NCI-H1092 treated with DMSO at 0.1 percent for 48 hours (cell line): ENCODE measurements at places on chromosomes 1 and 21.

DNA sequence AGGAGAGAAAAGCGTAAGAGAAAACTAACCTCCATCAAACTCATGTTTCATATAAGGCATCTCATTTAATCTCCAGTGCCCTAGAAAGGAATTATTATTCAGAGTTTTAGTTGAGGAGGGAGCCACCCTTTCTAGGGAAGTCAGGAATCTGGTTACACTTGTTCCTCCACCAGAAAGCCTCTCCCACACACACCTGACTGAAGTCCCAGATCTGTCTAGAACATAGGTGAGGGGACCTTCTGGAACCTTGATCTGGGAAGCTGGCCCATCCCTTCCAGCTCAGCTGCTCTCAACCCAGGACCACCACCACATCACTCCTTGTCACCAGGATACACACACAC, 1.9 kb upstream of the DENND2D start:
- no peak for DNase-seq

DNA sequence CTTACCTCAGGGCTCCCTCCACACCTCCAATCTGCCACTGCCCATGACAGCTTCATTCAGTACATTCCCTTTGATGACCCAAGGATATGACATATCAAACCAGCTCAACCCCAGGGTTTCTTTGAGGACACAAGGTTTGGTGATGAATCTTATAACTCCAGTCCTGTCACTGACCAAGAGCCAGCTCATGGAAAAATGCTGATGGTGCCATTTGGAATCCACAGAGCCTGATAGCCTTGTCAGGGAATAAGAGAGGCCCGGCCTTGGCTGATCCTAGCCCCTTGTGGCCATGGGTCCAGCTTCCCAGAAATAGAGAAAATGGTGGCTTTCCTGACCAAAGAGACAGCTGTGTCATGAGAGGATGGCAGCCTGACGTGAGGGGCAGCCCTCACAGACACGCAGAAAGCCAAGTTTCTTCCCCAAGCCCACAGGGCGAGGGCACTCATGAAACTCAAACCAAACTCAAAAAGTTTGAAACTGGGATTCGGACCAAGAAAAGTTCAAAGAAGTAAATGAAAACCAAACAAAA, 75.4 kb downstream of the SH3BGR start:
- no peak for DNase-seq

DNA sequence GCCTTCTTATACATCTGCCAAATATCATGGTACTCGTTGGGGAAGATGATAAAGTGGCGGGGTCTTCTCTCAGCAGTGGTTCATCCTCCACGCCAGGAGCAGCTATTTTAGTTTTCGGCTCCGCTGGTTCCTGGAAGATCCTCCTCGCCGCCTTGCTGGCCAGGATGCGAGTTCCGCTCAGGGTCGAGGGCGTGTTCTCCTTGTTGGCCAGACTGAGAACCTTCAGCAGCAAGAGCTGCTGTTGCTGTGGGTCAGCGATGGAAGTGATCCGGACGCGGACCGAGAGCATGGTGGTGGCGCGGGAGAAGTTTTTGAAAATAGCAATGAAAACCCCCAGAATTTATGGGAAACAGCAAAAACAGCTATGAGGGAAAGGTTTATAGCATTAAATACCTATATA, 11.4 kb upstream of the CFAP126 start:
- no peak for DNase-seq

DNA sequence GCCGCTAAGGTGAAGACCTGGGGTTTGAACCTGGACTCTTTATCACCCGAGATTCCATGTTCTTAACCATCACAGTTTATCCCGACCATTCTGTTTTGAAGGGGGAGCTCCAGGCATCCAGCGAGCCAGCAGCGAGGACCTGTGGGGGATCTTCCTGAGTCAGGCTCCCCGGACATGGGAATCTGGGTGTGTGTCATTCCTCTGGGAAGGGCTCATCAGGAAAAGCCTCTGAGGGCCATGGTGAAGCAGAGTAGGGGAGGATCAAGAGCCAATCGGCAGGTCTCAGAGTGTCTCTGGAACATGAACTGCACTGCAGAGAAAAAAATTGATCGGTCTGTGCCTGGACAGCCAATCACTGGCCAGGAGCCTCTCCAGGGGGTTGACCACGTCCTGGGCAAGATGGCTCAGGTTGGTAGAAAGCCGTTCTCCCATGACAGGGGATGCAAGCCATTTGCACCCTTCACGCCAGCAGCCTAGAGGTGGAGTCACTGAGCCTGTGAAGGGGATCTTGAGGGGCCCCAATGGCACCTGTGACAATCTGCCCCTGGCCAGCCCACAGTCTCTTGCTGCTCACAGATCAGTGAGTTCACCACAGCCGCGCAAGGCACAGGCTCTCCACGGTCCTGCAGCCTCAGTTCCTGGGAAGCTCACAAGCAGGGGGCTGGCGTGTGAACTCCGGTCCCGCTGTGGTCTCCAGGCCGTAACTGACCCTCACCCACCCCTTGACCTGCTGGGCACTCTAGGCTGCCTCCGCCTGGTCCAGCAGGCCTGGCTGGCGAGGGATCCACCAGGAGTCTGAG, 20.4 kb upstream of the ACTRT2 start:
- no peak for DNase-seq

DNA sequence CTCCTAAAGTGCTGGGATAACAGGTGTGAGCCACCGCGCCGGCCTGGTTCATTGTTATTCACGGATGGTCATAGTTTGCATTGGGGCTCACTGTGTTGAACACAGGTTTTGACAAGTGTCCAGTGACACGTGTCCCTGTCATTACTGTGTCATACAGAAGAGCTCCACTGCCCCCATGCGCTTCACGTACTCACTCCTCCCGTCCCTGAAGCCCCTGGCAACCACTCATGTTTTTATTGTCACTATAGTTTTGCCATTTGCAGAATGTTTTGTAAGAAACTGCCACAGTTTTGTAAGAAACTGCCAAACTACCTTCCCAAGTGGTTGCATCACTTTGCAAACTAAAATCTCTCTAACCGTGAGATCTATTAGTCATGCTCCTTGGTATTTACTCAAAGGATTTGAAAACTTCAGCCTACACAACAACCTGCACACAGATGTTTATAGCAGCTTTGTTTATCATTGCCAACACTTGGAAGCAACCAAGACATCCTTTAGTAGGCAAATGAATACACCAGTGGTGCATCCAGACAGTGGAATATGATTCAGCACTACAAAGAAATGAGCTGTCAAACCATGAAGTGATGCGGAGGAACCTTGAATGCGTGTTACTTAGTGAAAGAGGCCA, 163.2 kb upstream of the COL6A1 start:
- DNase-seq = no peak

GRCh38 chr1:217184854-217185253, 446.0 kb downstream of the GPATCH2 start:
- no peak for DNase-seq

DNA sequence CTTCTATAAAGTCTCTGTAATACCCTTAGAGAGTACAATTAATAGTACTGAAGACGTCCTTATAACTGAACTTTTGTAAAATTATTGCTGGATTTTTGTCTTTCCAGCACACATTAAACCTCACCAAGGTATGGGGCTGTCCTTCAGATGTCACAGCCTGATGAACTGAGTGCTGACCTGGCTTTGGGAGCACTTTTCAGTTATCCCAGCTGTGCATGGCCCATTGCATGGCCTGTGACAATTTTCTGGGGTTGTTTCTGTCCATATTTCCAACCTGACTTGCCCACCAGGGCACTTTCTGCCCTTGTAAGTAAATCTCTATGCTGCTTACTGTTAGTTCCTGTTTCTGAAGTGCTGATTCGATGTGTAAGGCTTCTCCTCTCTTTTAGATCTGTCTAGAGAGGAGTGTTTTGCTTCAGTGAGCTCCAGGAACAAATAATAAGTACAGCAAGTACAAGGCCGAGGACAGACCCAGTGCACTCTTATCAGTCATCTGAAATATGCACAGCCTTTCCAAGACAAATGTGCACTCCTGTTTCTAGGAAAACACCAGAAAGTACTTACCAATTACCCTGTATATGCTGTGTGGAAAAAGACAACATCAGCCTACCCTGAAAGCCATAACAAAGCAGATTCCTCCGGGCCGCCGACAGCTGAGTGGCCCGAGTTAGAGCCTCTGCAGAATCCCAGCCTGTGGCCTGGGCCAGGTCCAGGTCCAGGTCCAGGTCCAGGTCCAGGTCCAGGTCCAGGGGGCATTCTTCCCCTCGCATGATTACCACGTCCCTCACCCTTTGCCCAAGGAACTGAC, 121.7 kb downstream of the DHRS3 start:
- no peak for DNase-seq

- peak; percentile 26 for DNase-seq
Observed at GRCh38 chr1:26696654-26697430, 1.0 kb downstream of the ARID1A start.

DNA sequence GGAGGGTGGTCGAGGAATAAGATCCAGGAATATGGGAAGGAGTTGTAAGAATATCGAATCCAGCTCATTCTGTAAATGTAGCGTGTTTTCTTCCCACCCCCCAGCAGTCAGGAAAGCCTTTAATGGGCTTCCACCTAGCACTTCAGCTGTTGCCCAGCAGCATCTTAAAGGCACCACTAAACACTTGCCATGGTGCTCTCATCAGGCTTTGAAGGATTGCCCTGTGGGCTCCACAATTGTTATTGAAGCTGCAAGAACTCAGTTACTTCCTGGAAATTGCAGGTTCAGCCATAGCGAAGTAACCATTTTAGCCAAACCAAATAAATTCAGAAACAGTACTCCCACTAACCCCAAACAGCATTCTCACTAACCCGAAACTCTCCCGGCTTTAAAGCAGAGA, 511.2 kb downstream of the PLPP3 start:
- DNase-seq = no peak

DNA sequence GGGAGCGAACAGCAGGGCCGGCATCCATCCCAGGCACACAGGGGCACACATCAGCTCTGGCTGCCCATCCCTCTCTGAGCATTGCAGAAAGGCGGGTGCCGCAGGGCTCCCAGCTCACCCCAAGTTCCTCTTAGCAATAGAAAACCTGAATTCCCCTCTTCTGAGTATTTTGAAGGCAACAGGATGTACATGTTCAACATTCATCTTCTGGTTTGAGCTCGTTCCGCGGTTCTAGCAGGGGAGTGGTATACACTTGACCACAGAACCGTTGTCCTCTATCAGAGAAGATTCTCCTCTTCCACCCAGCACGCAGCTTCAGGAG, 23.6 kb downstream of the ACTA1 start:
- DNase-seq = no peak

DNA sequence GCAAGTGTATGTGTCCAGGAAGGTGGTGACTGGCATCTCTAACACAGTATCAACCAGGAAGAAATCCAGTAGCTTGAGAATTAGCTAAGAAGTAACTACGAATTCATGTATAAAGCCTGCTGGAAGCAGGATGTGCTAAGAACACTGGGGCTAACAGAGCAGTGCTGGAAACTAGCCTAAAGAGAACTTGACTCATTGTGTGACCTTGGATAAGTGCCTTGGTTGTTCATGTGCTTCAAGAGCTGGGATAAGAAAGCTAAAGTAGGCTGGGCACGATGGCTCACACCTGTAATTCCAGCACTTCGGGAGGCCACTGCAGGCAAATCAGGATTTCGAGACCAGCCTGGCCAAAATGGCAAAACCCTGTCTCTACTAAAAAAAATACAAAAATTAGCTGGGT, 186.9 kb downstream of the RRAGC start:
- no peak for DNase-seq

DNA sequence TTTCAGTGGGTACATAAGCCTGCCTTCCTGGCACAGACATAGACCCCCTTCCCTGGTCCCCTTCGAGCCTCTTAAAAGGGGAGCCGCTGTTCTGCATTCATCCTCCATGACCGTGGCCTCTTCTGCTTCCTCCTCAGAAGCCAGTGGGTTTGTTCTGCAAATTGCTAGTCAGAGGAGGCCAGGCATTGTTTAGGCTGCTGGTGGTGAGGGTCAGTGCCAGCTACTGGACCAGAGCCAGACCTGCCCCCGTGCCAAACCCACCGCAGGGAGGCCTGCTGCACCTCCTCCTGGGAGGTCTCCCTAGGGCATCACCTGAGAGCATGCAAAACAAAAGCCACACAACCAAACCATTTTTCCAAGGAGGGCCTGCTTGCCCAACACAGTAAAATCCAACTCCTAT, 178.4 kb downstream of the MIS18A start:
- DNase-seq = peak; percentile 89

DNA sequence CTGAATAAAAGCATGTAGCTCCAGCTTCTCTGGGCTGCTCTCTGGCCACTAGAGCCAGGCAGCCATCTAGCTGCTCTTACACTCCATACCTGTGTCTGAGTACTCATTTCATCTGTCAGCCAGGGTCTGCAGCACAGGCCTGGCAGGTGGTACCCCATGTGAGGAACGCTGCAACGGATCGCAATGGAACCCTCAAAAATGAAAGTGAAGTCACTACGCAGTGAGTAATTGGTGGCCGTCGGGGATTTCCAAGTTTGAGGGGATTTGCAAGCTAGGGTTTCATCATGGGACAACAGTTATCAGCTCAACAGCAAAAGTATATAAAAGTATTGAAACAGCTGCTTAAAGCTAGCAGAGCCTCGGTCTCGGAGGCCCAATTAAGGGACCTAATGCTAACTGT, 186.7 kb downstream of the HFM1 start:
- no peak for DNase-seq
